Activated T-cell treated with anti-CD3 and anti-CD28 coated beads for 4 hours (primary cell): ENCODE measurements at places on chromosomes 16 and 17.

DNA sequence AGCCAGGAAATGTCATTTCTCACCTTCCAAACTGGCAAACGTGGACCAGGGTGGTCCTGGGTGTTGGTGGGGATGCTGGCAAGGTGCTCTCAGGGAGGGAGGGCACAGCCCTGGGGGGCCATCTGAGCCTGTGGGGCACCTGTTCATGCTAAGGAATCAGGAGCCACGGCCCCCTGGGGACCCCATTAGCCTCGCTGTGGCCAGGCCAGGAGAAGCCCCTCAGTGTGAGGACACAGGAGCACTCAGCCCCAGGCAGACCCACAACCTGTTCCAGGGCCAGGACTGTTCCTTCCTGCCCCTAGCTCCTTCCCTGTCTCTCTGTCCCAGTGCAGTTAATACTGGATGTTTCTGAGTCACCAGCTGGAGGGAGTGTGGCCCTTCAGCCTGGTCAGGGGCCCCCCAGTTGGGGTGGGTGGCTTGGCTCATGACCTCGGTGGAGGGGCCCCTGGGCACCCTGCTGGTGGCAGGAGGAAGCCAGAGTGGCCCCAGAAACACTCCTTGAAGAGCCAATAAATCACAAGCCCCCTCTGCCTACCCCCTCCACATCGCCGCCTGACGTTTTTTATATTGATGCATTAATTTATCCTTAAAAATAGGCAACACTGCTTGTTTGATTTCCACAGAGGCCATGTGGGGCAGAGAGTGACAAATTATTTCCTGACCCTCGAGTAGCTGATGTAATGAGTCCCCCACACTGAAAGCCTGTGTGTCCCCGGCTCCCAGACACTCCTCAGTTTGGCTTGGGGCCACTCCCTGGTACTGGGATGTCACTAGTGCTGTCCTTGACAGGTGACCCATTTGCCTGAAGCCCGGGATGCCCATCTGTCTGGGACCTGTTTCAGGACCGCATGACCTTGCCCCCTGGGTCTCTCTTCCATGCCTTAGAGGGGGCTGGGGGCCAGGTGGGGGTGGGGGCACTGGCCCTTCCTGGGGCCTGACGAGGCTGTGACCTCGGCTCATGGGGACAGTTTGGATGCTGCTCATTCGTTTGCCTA lies 22.3 kb downstream of the ACTG1 start:
- DNase-seq: no peak

GRCh38 chr17:42485680-42486079 lies 27.0 kb downstream of the ATP6V0A1 start:
- no peak for DNase-seq

GRCh38 chr16:89511374-89511773 lies 3.2 kb downstream of the SPG7 start:
- DNase-seq: no peak

GRCh38 chr17:42691021-42691545 lies 8.8 kb downstream of the CNTNAP1 start:
- DNase-seq: no peak

DNA sequence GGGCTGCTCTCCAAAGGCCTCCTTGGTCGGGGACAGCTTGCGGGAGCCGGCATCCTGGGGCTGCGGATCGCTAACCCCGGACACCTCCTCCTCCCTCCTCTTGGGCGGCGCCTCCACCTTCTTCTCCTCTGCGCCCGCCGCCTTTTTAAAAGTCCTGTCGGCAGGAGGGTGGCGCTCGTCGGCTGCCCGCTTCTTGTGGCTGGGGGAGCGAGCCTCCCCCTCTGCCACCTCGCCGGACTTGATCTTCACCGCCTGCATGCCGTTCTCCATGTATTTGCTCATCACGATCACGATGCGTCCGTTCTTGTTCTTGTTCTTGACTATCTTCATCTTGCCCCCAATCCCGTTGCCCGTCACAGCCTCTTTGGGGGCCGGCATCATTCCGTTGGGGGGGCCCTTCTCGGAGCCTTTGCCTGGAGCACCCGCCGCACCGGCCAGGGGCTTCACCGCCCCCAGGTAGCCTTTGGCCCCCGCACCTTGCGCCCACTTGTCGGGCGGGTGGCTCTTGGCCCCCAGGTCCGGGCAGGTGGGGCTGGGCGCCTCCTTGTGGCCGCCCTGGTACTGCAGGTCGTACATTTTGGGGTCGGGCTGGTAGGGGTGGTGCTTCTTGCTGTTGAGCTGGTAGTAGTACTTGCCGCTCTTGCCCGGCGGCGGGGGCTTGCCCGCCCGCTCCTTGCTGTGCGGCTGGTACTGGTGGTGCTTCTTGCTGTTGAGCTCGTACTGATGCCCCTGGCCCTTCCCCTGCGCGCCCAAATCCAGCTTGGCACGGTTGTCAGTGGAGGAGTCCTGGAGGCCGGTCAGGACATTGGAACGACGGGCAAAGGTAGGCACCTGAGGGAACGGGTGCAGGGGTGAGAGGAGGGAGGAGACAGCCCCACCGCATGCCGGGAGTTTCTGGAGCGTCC lies 4.4 kb downstream of the CBX4 start:
- no peak for DNase-seq
